Nephron progenitor cell (in vitro differentiated cells): ENCODE measurements at places on chromosomes 12 and 14.

DNA sequence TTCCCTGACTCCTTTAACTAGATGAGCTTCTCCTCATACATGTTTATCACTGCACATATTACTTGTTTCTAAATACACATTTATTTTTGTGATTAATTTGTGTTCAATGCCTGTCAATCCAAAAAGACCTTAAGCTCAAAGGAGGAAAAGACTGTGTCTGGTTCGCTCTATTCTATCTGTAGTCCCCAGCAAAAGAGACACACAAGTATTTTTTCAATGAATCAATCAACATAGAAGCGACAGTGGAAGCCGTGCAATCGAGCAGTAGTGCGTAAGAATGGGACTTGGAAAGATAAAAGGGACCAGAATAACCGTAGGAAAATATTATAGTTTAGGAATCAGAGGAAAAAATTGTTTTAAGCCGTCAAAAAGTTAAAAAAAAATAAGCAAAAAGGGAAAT lies 951 bp downstream of the WDHD1 start:
- no peak for DNase-seq

DNA sequence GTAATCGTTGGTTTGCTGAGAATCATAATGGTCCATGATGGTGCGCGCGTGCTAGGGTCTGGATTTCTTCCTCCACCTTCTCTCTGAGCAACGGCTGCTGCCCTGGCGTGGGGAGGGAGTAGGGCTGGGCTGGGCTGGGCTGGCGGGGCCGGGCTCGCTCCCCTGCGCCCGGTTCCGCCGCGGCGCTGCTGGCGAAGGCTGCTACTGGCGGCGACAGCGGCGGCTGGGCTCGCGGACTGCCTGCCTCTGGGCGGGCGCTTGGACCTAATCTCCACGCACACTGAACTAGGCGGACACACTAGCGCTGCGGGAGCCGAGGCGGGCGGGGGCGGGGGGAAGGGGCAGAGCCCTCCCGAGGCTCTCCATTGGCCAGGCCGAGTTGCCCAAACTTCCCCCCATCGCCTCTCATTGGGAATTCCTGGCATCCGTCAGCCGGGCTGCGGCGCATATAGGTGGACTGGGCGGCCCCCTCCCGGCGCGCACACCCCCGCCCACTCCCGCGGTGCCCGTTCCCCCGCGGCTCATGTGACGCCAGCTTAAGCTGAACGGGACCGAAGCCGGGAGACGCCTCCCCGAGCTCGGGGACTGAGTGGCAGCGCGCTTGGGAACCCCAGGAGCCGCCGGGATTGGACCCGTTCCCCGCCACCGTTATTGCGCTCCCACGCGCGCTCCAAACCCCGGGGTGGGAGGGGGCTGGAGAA lies at the start of gene ACTN1:
ACTN1 (minus strand) TSS at position 282 of the 701 bp plus-strand sequence; CDS start at position 36, 246 bp downstream.
- DNase-seq, result peak; percentile 88

- DNase-seq, result no peak
These were observed 780 bp downstream of the TBC1D15 start for GRCh38 chr12:71840231-71840847.

- no peak for DNase-seq
These were observed 12.6 kb upstream of the OR8S1 start for GRCh38 chr12:48512855-48513254.

DNA sequence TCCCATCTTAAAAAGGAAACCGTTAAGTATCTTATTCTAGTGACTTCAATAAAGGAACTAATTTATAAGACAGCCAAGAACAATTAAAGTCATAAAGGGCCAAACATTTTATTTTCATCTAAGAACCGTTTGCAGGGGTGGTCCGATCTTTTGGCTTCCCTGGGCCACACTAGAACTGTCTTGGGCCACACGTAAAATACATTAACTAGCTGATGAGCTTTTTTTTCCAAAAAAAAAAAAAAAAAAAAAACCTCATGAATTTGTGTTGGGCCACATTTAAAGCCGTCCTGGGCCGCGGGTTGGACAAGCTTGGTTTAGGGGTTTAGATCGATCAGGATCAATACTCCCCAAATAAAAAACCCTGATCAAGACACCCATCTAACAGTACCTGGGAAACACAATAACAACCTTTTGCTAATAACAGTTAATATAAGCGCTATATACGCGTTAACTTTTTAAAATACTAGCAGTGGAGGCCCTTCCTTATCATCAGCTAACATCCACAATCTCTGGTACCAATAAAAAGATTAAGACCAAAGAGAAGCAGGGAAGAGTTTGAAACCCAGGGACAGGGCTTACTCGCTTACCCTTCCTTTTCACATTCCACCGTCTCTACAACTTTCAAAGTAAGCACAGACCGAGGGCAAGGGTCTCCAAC lies 1.1 kb downstream of the NAP1L1 start:
- DNase-seq, result no peak

DNA sequence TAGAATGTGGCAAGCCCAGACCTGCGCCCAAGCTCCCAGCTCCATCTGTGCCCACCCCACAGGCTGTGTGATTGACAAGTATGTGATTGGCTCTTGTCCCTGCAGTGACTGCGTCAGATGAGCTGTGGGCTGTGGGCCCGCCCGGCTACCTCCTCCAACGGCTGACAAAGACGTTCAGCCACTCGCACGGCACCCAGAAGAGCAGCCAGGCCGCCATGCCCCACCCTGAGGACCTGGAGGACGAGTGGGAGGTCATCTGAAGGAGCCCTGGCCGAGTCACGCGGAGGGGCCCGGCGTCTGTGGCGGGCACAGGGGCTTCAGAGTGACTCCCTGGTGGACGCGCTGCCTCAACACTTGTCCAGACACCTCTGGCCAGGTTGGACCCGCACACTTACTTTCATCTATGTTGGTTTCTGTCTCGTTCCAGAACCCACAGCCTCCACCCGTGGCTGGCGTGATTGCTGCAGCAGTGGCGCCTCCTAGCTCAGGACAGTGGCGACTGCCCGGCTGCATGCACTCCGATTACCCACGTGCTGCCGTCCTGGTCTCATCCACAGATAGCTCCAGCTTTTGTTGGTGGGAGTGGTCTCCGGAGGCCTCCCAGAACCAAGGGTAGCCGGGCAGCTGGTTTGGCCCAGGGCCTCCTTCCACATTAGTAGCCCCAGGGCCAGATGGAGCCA lies 11.4 kb downstream of the ANKRD9 start:
- no peak for DNase-seq

DNA sequence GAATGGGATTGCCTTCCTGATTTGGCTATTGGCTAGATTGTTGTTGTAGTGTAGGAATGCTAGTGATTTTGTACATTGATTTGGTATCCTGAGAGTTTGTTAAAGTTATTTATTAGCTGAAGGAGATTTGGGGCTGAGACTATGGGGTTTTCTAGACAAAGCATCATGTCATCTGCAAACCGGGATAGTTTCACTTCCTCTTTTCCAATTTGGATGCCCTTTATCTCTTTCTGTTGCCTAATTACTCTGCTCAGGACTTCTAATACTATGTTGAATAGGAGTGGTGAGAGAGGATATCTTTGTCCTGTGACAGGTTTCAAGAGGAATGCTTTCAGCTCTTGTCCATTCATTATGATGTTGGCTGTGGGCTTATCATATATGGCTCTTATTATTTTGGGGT lies 265.7 kb upstream of the MGAT4C start:
- no peak for DNase-seq

DNA sequence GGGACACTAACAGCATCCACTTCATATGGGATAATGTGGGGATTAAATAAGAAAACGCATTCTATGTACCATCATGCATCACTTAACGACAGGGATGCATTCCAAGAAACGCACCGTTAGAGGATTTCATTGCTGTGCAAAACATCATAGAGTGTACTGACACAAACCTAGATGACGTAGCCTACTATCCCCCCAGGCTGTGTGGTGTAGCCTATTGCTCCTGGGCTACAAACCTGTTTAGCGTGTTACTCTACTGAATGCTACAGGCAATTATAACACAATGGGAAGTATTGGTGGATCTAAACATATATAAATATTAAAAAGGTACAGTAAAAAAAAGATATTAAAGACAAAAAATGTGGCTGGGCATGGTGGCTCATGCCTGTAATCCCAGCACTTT lies 230.6 kb downstream of the KSR2 start:
- no peak for DNase-seq

DNA sequence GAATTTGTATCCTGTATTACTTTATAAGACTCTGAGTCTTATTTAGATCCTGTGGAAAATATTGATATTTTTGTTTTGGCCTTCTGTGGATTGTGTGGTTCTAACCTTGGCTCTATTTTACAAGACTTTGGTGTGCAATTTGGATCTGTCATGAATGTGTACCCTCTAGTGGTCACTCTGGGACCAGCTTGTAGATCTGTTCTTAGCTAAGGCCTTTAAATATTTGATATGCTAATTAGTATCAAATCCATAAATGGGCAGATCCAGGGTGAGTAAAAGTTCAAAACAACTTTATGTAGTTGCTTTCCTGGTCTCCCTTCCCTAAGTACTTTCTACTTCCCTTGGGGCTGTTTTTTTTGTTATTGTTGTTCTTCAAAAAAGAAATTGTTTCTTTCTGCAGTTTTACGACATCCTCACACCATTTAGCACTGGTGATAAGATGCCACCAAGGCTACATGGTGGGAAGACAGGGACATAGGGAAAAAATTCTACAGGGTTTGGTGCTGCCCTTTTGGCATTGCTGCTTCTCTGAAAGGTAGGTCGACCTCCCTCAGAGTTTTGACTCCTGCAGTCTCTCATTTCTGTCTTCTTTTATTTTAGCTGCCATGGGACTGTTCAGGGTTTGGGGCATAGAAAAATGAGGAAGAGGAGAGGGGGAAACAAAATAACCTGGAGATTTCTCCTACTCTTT lies 238.5 kb downstream of the GPHN start:
- no peak for DNase-seq

GRCh38 chr12:43912859-43913258 lies 77.0 kb downstream of the TMEM117 start:
- no peak for DNase-seq

GRCh38 chr14:94121485-94121884 lies 7.9 kb downstream of the IFI27L2 start:
- DNase-seq, result no peak

GRCh38 chr12:76186131-76186906 lies 101.8 kb upstream of the NAP1L1 start:
- DNase-seq, result no peak

GRCh38 chr14:49497725-49498348 lies 88.3 kb downstream of the RPS29 start:
- peak; percentile 30 for DNase-seq

DNA sequence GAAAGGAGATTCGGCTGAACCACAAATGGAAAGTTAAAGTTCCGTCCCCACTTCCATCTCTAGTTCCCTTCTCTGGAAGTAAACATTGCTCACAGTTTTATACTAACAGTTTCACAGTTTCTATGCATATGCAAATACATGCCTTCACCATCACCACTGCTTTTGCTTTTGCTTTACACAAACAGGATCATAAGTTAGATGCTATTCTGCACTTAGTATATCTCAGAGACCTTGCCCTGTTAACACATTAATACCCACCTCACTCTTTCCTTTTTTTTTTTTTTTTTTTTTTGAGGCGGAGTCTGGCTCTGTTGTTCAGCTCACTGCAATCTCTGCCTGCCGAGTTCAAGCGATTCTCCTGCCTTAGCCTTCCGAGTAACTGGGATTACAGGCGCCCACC lies 890 bp downstream of the TEP1 start:
- DNase-seq, result no peak

DNA sequence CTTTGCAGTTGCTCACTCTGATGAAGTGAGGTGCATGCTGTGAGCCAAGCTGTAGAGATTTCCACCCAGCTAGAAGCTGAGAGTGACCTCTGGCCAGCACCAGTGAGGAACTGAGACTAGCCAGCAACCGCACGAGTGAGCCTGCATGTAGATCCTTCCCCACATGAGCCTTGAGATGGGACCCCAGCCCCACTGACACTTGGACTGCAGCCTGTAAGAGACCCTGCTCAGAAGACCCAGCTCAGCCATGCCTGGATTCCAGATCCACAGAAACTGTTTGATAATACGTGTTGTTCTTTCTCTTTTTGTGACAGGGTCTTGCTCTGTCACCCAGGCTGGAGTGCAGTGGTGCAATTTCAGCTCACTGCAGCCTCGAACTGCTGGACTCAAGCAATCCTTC lies 229.2 kb downstream of the GLT1D1 start:
- DNase-seq, result no peak

GRCh38 chr14:59154373-59154772 lies 34.1 kb upstream of the DAAM1 start:
- no peak for DNase-seq

DNA sequence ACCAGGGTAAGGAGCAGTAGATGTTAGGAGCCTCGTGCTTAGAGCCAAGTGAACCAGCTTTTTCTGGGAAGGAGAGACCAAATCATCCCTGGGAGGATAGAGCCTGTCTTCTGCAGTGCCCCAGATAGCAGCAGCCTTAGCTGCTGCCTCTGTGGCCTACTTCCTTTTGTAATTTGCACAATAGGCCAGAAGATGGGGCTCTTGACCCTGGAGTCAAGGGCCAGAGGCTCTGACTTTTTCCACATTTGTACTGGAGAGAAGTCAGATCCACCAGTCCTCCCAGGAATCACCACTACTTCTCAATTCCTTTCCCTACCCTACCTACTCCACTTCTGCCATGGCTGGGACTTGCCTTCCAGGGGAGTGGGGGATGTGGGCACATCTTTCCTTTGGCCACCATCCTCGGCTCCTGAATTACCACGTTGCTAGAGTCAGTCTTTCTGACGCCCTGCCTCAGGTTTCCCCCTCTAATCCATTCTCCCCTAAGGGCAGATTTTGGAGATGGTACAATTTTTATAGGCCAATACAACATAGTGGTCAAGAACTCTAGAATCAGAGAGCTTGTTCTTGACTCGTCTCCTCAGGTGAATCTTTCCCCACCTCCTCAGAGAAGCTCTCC lies 3.3 kb upstream of the SLC4A8 start:
- DNase-seq, result peak; percentile 61

- no peak for DNase-seq
These were observed 31.7 kb downstream of the ATP2B1 start for GRCh38 chr12:89676930-89677329.

DNA sequence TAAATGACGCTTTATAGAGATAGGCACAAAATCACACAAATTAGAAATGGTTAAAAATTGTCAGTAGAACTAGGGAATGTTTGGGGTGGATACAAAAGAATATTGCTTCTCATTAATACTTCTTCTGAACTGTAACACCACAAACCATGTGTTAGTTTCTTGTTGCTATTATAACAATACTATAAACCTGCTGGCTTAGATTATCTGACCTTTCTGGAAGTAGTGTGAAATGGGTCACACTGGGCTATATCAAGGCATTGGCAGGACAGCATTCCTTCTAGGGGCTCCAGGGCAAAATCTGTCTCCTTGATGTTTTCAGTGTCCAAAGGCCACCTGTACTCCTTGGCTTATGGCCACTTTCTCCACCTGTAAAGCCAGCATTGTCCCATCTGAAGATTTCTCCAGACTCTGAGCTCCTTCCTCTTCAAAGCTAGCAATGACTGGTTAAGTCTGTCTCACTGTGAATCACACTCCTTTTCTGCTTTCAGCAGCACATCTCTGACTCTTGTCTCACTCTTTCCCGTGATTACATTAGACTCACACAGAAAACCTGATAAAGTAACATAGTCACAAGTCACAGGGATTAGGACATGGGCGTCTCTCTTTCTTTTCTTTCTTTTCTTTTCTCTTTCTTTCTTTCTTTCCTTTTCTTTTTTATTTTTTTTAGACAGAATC lies 86.3 kb downstream of the SLC15A4 start:
- no peak for DNase-seq
